ENCODE measurements at places on chromosomes 13 and 19.

DNA sequence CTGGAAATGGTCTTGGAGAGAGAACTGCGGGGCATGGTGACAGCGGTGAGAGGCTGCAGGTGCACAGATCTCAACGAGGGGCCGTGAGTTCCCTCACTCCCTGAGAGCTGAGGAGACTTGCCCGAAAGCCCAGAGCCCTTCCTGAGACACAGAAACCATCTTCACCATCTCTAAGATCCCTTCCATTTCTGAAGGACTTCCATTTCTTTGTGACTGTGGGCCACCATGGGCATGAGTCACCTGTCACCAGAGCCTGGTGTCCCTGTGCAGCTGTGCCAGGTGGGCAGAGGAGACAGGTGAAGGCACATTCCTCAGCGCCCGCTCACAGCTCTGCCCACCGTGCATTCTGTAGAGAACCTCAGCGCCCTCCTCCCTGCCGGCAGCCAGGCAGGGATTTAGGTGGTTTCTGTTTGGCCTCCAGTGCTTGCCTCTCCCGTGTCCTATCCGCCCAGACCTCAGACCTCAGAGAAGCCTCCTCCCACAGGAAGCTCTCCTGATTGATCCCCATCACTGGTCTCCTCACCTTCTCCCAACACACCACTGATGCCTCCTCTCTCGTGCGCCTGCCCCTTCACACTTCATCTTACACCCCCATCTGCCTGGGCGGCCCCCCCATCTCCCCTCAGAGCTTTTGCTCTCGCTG lies 24.2 kb downstream of the SH3GL1 start:
- no peak for DNase-seq

- DNase-seq: no peak
These were observed 67.2 kb downstream of the CEBPG start for GRCh38 chr19:33440682-33441081.

- no peak for DNase-seq
These were observed 225.8 kb upstream of the IRS2 start for GRCh38 chr13:110012102-110012739.

DNA sequence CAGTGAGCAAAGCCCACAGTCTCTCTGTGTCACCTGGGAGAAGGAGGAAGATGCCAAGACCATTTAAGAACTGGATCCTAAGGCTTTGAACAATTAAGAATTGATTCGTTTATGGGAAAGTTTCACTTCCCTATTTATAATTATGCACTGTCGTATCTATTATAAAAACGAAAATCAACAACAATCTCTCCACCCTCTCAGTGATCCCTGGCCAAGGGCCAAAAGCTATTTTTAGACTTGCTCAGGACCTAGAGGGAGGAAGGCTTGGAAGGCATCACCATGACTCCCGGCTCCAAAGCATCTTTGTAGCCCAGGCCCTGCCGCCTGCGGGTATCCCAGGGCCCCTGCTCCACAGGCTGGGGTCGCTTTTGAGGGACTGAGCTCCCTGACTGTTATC lies 1.3 kb downstream of the RHPN2 start:
- no peak for DNase-seq

GRCh38 chr19:36572593-36573019 lies 486 bp downstream of the ZNF529 start:
- no peak for DNase-seq

DNA sequence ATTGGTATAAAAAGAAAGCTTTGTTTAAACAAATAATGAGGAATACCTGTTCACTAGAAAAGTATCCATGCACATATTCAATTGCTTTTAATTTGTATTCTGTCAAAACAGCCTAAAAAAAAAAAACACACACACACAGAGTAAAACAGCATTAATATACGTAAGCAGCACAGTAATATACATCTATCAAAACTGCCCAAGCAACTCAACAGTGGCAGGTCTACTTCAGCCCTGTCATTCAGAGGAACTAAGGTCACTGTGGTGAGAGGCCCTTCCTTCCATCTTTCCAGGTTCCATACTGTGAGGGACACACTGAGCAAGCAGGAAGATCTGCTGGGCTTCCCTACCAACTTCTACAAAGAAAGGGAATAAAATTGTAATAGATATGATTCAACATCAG lies 3.8 kb downstream of the PROSER1 start:
- no peak for DNase-seq

DNA sequence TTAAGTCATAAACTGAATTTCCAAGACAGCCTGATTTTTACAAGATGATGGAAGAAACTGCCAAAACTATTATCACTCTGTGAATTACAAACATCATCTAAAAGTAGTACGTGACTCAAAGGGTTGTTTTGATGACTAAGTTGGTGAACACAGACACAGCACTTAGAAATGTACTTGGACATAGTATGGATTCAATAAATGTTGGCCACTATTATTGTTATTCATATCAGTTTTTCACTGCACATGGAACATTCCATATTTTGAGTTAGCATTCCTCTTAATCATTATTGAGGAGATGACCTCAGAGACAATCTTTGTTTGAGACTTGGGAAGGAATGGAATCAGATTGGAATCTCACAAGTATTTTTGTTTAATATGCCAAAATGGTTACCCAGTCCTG lies 172.9 kb downstream of the OXGR1 start:
- DNase-seq: no peak

DNA sequence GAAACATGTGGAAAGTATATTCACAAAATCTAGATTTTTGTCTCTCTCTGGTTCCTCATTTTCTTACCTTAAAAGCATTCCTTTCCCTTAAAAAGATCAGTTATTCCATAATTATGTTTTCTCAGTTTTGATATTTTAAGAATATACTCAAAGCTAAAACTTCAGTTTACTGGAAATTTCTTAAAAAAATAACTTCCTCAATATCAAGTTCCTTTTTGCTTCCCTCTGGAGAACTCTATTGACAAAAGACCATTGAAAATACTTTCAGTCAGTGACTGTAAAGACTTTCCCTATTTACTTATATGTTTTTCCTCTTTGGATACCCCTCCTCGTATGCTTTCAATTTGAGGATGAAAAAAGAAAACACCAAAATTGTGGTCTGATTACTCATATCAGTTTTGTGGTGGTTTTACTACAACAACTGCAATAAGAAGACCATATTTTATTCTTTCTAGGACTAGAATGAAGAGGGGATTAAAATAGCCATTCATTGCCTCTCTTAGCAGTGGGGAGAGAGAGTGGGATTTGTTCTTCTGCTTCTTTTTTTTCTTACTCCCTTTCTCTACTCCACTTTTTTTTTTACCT lies 113.2 kb downstream of the ESD start:
- DNase-seq: no peak

- no peak for DNase-seq
These were observed 22.5 kb downstream of the DHRS12 start for GRCh38 chr13:51781246-51782022.

DNA sequence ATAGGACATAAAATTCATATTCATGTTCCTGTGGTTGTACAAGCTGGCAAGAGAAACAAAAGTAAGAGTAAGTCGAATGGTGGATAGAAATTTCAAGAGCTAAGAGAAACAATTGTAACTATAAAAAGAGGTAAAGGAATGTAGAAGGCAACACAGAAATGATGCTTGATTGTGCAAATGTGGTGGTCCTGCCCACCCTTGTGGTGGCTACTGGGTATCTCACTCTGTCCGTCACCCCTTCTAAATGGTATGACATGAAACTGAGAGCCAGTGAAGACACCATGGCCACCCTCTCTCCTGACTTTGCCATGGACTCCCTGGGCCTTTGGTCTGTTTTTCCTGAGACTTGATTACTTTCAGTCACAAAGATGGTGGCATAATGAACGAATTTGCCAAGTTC lies 925.9 kb upstream of the SLITRK6 start:
- DNase-seq: no peak

- DNase-seq: no peak
These were observed 26.3 kb downstream of the SKA3 start for GRCh38 chr13:21150013-21150412.

DNA sequence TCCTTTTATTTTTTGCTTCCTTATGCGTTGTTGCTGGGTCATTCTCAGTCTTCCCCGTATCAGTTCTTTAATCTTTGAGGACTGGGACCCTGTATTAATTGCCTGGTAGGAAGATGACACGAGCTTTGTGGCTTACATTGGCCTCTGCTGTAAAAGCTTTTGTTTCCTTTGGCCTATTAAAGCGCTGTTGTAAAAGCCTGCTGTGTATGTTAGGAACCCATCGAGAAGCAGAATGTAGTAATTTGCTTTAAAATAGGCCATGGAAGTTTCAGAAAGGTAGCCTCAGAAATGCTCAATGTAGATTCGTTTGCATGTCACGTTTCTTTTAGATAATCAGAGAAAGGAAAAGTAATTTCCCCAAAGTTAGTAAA lies 257.5 kb upstream of the STARD13 start:
- no peak for DNase-seq

DNA sequence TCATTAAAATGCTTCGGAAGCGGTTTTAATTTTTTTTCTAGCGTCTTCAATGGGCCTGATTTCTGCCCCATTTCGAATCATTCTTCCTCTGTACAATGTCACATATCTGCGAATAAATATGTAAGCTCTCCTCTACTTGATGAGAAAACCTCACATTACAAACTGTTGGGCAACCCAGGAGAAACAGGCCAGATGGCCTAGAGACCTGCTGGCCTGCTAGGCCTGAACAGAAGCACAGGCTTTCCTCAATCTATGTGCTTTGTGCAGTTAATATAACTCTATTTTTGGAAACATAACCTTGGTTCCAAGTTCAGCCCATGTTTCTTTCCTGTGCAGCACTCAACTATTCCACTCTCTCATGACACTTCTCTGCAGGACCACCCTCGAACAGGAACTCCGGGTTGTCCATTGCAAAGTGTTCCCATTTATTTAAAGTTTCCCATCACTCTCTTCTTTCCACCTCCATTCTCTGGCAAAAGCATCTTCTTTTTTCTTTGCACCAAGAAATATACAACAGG lies 42.0 kb downstream of the DCLK1 start:
- no peak for DNase-seq

DNA sequence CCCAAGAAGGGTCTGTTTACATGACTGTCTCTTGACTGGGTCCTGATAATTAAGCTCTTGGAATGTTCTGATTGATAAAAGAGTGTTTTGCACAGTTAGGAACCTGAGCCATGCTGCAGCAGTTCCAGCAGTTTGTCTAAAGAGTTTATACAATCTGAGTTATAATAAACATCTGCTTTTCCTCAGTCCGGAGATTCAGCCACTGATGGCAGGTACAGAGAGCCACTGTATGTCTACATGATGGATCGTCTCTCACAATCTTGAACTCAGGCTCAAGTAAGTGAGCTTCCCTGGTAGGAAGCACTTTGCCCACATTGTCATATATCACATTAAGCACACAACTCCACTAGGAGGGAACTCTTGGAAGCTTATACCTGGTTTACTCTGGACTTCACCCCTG lies 84.3 kb downstream of the UGGT2 start:
- no peak for DNase-seq

- DNase-seq: no peak
These were observed 554.1 kb upstream of the MIR17HG start for GRCh38 chr13:90793261-90793820.

GRCh38 chr19:36775768-36776167 lies 3.2 kb upstream of the ZNF850 start:
- DNase-seq: no peak

DNA sequence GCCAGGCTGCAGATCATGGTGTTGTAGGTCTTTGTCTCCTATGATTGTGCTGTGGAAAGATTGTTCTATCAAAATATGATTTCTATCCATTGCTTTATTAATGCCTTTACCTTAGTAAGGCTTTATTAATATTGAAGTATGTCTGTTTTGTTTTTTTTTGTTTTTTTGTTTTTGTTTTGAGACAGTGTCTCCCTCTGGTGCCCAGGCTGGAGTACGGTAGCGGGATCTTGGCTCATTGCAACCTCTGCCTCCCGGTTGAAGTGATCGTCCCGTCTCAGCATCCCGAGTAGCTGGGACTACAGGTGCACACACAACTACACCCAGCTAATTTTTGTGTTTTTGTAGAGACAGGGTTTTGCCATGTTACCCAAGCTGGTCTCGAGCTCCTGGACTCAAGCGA lies 7.7 kb downstream of the IRGC start:
- no peak for DNase-seq

GRCh38 chr13:102913914-102914313 lies 68.1 kb downstream of the ERCC5 start:
- DNase-seq: no peak

GRCh38 chr19:8340341-8341096 lies 2.5 kb downstream of the KANK3 start:
- no peak for DNase-seq

DNA sequence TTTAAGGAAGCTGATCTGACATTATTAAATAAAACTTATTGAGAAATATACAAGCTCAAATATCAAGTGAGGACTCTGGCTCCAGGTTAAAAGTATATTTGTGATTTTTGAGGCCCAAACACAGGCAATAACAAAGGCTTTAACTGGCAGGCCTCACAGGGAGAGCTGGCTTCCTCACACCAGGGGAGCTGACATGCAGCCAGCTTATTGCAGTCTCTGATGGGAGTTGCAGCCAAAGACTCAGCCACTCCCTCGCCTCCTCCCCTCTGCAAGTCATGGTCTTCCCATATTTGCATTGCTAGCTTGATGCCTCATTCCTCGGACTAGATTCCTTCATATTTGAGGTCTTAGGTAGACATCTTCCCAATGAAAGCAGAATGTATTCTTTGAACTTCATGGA lies 647.1 kb upstream of the SLITRK6 start:
- no peak for DNase-seq

GRCh38 chr13:51249255-51249654 lies 27.1 kb downstream of the FAM124A start:
- no peak for DNase-seq

GRCh38 chr13:70424928-70425327 lies 316.7 kb upstream of the KLHL1 start:
- no peak for DNase-seq

GRCh38 chr19:41887711-41888382 lies 4.9 kb downstream of the ARHGEF1 start:
- DNase-seq: peak; percentile 89

DNA sequence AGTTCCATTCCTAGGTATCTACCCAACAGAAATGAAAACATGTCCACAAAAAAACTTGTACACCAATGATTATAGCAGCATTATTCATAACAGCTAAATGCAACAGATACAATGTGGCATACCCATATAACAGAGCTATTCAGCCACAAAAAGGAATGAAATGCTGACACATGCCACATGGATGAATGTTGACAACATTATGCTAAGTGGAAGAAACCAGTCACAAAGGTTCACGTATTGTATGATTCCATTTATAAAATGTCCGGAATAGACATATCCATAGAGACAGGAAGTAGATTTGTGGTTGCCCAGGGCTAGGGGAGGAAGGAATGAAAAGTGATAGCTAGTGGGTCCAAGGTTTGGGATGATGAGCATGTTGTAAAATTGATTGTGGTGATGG lies 10.8 kb downstream of the CRYL1 start:
- no peak for DNase-seq

GRCh38 chr13:102680842-102681740 lies 13.8 kb downstream of the METTL21C start:
- DNase-seq: no peak

GRCh38 chr13:23987331-23987894 lies 90.1 kb upstream of the C1QTNF9B start:
- no peak for DNase-seq

DNA sequence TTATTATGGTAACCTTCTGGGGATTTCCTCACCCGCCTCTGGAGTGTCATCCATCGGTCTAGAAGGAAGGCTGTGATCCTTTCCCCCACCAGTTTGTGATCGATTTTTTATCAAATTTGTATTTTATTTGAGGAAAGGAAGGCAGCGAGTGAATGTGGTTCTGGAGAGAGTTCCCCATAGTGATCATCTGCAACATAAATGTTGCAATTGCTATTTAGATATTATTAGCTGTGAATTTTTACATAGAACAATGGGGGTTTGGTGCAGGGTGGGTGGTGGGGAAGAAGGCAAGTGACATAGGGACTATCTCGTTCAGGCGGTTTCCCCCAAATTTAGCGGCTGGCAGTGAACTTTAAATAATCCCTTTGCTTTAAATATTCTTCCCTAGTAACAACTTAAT lies 1.2 kb downstream of the CDK8 start:
- no peak for DNase-seq
